ENCODE measurements at places on chromosomes 11 and 22.

DNA sequence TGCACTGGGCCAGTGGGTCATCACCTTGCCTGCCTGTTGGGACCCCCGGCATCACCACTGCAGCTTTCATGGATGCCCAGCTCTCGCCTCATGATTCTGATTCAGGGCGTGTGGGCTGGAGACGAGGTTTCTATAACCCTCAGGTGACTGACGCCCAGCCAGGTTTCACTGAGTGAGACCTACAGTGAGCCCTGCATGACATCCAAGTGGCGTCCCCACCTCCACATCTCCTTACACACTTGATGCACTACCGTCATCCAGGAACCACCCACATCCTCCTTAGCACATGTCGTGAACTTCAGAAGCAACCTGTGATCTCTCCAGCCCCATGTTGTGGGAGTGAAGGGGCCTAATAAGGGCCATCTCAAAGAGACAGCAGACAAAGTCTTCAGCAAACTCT is 257.5 kb downstream of the CTTN start:
- DNase-seq, result no peak

- no peak for DNase-seq
These were observed at the start of gene BRSK2 for GRCh38 chr11:1389932-1390568. Gene BRSK2, plus strand, starts transcription at chr11:1389934. Its CDS starts 351 bp downstream, at chr11:1390285.

GRCh38 chr11:130761560-130762220 is 154.6 kb downstream of the SNX19 start:
- no peak for DNase-seq

DNA sequence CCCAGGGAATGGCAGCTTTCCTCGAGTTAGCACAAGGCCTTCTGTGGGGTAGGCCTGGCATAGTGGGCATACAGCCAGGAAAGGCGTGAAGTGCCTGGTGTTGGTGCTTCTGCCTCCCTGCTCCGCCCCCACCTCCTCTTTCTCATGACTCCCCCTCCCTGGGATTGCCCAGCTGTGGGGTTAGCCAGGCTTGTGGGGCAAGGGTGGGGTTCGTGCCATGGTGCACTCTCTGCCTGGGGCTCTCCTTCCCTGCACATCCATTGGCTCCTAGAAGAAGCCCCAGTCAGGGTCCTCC is 236.8 kb upstream of the NCAM1 start:
- DNase-seq, result no peak

DNA sequence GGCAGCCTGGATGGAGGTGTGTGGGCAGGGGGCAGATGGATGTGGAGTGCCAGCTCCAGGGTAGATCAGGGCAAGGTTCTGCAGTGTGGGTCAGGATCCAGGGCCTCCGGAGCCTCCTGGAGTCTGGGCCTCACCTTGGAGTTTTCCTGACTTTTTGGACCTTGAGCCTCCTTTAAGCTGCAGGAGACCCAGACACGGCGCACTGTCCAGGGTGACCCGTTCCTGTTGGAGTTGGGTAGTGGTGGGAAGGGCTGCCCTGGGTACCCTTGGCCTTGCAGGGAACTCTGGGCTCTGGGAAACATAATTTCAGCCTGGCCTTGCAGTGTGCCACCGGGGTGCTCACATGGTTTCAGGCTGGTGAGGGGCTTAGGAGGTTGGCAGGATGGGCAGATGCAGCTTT is 17.0 kb downstream of the MGAT3 start:
- DNase-seq, result no peak

DNA sequence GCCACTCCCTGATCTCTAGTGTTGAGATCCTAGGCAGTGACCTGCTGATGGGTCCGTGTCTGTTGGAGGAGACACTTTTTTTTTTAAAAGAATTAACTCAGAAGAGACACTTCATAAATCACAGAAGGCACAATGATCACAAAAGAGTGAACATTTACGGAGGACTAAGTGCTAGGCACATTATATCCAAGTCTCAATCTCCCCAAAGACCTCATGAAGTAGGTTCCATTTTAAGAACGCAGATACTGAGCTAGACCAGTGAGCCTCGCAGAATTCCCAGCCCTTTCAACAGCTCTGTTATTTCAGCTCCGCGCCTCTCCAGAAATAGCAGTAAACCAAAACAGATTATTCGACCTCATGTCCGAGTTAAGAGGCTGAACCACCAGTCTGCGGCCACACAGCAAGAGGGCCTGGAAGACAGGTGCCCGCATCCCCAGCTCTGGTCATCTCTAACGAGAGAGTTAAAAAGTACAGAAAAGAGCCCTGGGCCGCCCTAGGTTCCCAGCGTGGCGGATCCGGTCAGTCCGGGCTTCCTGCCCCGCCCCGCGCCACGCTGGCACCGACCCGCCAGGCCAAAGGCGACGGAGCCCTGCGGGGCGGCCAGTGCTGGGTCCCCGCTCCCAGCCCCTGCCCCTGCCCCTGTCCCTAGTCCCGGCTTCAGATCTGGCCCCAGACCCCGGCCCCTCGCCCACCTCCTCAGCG is 612 bp downstream of the XBP1 start:
- peak; percentile 14 for DNase-seq

DNA sequence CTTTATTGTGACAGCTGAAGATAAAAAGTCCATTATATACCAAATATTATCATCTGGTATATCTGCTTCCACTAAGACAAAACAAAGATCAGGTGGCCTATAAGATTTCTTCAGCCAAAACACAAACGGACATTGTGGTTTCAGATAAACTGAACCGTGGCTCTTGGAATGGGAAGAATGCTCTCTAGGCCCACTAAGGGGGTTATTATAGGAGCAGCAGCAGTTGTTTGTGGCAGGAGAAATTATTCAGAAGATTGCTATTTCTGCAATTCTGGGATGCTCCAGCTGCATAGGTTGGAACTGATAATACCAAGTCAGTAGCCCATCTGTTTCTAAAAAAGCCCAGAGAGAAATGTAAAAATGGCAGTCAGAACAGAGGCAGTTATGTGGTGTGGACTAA is 145.3 kb downstream of the NCAM1 start:
- no peak for DNase-seq

GRCh38 chr11:36818410-36818809 is 220.4 kb upstream of the RAG2 start:
- DNase-seq, result no peak

DNA sequence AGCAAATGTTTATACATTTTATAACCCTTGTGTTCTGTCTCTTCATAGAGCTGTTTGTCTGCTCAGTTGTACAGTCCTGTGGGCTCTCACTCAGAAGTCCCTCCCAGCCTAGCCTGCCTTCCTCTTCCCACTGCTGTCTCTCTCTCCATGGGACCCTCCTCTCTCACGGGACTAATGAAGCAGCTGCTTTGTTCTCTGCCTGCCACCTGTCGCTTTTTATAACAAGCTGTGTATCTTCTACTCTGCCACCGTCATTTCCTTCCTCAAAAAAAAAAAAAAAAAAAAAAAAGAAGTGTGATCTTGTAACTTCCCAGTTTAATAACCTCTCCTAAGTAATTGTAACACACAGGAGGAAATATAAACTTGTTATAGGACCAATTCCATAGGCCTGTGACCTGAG is 92.2 kb upstream of the ALKBH3 start:
- no peak for DNase-seq

- DNase-seq, result no peak
These were observed 269.2 kb upstream of the SYN3 start for GRCh38 chr22:33327348-33327860.

DNA sequence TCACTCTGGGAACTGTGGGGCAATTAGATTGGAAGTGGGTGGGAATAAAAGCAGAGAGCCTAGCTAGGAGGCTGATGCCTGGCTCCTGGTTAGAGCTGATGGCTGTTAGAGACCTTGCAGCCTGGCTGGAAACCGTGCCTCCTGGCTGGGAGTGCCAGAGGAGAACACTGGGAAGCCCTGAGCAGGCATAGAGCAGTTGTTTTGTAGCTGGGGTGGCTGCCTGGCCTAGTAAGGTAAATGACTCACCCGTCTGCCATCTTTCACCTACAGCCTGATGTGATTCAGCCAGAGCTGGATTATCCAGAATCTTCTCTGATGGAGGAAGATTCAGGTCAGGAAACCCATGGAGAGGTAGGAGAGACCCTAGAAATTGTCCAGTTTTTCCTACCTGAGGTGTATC is 6.1 kb downstream of the UQCR10 start:
- no peak for DNase-seq

GRCh38 chr11:22808571-22809197 is 20.9 kb downstream of the SVIP start:
- no peak for DNase-seq

- no peak for DNase-seq
These were observed 208.8 kb downstream of the DCDC1 start for GRCh38 chr11:31160504-31161422.

DNA sequence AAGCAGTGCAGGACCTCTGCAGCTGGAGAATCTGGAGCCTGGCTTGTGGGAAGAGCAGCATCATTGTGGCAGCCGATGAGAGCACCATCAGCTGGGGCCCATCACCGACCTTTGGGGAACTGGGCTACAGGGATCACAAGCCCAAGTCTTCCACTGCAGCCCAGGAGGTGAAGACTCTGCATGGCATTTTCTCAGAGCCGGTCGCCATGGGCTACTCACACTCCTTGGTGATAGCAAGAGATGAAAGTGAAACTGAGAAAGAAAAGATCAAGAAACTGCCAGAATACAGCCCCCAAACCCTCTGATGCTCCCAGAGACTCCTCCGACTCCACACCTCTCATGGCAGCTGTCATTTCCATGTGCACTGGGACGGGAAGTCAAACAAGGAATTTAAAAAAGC is 35.6 kb downstream of the ASRGL1 start:
- DNase-seq, result no peak

DNA sequence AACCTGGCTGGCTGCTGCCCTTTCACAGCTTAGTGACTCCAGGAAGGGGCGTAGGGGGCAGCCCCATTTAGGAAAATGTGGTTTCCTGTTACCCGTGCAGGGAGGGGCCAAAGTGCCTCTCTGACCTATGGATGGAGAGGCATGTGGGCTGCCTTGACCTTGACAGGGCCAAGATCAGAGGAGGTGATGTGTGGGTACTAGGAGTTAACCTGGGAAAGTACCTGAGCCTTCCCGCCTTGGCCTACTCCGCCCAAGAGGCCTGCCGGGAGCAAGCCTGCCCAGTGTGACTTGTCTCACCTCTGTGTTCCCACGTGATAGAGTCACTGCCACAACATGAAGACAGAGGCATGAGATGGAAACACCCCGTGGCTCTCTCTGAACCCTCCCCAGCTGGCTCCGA is 33.4 kb downstream of the GRAMD4 start:
- DNase-seq, result no peak

- no peak for DNase-seq
These were observed 327.6 kb upstream of the CCDC90B start for GRCh38 chr11:83613767-83614121.

DNA sequence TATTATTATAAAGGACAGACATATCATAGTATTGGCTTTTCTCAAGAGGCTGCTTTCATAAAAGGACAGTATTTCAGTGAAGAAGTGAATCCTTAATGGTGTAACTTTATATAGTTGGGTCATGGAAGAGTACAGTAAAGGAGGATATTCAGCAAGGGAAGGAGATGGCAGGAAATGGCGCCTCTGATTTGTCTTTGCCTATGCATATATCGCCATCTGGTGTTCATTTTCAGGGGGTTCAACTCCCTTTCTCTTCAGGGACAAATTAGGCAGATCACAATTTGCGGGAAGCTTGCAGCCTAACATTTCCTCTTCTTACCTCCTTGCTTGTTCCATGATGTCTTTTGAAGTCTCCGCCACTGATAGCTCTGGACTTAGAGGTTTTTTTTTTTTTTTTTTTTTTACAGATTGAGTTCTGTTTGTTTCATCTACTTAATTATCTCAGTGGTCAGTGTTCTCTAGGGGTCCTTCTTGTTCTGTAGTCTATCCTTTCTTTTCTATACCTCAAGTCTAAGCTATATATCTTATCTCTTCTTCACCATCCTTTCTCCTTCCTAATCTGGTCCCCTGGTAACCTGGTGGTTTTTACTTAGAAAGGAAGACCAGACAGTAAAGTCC is 21.8 kb upstream of the RRM1 start:
- peak; percentile 80 for DNase-seq

DNA sequence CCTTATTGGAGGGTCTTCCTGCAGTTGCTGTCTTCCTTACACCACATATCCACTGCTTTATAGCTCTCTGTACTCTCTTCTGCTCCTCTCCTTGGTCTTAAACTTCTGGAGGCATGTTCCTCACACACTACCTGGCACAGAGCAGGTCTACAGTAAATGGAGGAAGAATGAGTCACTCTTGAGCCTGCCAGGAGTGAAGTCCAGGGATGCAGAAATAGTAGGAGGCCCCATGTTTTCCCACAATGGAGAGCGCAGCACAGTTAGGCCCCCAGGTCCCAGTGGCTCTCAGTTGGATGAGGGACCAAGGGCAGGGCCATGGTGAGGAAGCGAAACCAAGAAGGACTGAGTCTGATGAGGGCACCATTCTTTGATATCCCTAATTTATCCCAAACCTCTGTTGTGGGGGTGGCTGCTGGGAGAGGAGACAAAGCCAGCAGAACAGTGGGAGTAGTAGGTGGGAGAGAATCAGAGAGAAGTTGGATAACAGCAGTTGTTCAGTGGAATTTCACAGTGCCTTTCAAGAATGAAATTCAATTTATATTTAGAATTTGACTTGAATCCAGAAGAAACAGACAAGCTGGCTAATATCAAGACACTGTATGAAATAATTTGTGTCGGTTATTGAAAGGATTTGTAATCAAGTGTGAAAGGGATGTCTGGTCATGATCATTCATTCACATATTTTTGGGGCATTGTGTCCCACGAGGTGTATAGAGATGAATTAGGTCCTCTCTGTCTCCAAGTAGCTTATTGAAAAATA is 187.8 kb downstream of the HIPK3 start:
- DNase-seq, result no peak

DNA sequence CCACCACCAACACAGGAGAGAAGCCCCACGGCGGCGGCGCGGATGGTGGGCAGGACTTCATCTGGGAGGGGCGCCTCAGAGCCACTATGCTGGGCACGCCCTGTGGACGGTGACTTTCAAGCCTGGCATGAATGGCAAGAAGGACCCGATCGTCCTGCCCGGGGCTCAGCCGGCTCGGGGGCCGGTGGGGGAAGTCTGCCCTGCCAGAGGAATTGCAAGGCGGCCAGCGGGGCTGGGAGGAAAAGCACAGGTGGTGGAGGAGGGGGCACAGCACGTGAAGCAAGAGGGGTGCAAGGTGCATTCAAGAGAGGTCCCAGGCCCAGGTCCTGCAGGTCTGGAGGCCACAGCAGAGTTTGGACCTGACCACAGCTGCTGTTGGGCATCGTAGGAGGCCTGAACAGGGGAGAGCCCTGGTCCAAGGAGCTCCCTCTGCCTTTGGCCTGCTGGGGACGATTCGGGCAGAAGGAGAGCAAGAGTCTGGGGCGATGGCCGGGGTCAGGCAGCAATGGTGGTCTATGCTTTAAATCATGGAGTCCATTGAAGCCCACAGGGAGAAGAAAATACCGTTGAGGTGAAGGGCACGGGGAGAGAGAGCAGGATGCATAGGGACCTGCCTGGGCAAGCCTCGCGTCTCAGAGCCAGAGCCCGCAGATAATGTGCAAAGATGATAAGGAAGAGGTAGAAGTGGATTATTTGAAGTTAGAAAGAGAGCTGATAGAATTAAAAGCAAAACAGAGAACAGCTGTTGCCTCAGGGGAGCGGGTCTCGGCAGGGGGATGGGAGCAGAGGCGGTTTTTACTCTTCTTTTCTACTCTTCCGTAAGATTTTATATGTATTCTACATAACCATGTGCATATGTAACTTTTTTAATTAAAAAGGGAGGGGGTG is 82.6 kb upstream of the SHISAL1 start:
- no peak for DNase-seq

Measured in CD4-positive, alpha-beta T cell treated with Interleukin-4 for 4 hours (primary cell).